HepG2 (cell line): ENCODE measurements at places on chromosomes 5 and 9.

DNA sequence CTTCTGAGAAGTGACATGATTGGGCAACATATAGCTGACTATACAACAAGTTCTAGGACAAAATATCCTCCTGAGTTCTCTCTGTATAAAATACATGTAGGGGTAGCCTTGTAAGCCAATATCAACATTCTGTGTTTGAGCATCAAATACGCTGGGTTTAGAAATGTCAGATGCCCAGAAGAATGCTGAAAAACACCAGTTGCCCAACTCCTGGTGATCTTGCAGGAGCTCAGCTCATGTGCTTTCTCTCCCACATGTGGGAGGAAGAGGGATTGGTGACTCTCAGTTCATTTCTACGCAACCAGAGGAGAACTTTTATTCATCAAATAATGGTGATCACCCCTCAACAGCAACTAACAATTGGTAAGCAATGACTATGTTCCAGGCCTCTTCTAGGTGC lies 810.9 kb upstream of the ACO1 start:
- no peak for DNase-seq

DNA sequence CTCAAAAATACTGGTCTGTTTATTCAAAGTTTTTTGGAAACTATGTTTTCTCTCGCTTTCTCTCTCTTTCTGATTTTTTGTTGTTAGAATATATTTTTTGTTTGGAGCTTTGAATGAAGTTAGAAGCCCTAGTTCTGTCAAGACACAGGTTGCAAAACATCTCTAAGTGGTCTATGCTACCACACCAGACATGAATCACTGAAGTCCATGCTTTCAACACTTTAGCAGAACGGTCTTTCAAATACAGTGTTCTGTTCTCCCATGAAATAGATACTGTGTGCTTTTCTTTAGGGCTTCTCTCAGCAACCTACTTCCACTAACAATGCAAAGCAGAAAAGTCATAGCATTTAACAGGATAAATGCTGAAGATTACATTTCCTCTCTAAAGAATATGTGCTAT lies 392.5 kb downstream of the TMEM167A start:
- DNase-seq, result no peak

- no peak for DNase-seq
Measured at GRCh38 chr5:153267506-153267905, 223.0 kb upstream of the GRIA1 start.

DNA sequence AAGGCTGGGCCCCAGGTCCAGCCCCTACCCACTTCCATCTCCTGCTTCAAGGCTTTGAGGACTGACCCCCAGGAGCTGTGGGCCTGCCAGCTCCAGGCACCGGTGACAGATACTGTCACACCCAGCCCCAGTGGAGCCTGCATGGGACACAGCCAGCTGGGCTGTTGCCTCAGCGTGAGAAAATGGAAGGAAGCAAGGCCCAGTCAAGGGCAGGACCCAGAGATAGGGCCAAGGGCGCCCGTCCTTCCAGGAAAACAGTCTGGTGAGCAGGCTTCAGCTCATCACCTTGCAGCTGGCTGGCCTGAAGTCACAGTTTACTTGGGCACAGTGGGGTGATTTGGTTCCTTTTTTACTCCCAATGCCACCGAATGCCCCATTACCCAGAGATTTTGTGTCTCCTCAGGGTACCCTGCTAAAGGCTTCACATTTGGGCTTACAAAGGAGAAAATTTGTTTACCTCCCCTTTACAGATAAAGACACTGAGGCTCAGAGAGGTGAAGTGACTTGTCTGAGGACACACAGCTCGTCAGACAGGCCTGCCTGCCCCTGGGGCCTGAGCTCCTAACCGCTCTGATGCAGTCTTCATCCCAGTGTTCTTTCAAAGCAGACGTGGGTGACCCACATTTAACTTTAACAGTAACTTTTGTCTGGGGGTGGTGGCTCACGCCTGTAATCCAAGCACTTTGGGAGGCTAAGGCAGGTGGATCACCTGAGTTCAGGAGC lies 21.5 kb upstream of the WDR38 start:
- DNase-seq, result no peak
